ENCODE measurements at places on chromosomes 5 and 9.

GRCh38 chr5:29972597-29972996, 1220.9 kb upstream of the CDH6 start:
- DNase-seq: no peak

DNA sequence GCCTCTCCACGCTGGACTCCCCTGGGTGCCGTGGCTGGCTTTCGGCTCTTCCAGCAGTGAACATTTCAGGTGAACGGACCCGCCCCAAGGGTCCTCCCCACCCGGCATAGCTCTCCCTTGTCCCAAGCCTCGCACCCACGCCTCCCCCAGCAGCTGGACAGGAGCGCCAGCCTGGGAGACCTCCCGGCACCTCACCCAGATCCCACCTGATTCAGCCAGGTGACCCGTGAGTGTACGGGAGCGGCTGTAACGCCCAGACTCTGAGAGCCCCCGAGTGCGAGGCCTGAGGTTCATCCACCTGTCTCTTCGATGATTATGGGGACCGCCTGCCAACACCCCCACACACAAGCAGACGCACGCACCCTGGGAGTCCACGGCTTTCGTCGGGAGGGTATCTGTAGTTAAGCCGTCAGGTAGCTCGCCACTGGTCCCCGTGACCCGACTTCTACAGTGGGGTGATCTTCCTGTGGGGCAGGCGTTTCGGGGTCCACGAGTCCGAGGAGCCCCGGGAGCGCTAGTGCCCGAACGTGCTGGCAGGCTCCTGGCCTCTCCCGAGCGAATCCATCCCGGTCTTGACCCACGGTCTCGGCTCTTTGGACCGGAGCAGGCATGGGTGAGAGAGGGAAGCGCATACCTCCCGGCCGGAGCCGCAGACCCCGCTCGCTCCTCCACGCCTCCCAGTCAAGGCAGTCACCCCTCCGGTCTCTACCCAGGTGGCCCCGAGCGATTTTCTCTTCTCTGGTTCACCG, 14.9 kb downstream of the TRIM7 start:
- DNase-seq: no peak

- no peak for DNase-seq
Measured at GRCh38 chr9:12880406-12881015, 105.7 kb downstream of the LURAP1L start.

DNA sequence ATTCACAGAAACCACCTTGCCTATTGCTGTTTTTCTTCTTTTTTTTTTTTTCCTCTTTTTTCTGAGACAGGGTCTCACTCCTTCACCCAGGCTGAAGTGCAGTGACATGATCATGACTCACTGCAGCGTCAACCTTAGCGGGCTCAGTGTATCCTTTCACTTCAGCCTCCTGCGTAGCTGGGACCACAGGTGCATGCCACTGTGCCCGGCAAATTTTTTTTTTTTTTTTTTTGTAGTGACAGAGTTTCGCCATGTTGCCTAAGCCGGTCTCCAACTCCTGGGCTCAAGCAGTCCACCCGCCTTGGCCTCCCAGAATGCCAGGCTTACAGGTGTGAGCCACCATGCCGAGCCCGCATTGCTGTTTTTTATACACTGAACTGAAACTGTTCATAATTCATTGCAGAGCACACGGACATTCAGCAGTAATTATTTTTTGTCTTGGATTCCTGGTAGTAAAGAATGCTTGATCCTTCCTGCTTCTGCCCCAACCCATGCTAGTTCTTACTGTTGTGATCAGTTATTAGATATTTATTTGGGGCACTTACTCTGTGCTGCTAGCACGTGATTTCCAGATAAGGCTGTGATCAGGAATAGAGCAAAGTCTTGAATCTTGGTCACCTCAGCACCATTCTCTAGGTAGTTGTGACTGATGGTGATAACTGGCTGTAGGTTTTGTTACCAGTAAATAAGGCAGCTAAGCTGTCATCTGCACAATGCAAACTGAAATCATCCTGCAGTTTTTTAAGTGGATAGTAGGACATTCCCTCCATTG, 14.0 kb downstream of the MAP3K1 start:
- DNase-seq: no peak

DNA sequence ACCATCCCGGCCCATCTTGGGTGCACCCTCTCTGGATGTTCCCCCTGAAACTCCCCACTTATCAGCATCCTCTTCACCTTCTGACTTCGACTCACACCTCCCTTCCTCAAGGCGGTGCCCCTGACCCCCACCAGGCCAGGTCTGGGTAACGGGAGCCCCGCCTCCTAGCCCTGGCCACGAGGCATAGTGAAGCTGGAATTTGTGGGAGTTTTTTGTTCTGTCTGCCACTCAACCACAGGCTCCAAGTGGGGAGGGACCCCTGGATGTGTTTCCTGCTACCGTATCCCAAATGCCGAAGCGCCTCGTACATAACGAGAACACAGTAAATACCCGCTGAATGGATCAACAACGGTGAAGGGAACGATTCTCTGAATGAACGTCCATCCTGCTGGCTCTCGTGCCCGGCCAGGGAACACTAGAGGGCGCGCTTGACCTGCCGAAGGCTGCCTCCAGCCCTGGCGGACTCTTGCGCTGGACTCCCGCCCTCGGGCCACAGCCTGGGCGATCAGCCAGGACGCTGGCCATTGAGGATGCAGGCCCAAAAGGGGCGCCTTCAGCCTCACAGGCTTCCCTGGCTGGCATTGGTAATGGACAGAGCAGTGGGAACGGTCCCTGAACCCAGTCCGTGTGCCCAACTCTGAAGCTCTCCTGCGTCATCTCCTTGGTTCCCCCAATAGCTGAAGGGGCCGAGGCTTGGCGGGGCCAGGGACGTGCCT, 47.3 kb upstream of the PHYKPL start:
- peak; percentile 15 for DNase-seq

DNA sequence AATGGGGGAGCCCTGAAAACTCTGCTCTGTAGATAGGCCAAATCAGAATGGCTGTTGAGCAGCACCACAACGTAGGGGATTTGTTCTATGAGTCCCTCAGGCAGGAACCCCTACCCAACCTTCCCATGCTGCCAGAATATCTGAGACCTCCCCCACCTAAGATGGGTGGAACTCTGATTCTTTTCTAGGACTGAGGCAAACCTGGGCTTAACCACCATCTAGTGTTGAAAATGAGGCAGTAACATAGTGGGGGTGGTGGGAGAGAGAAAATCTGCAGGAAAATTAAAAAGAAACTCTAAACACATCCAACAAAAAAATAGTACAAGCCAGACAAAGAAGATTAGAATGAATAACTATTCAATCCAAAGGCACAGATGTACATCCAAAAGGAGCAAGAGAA, 228.4 kb downstream of the ATPSCKMT start:
- no peak for DNase-seq

- no peak for DNase-seq
Measured at GRCh38 chr5:423233-423565, 19.8 kb upstream of the EXOC3 start.

GRCh38 chr9:79026316-79026715, 545.4 kb upstream of the TLE4 start:
- no peak for DNase-seq

- no peak for DNase-seq
Measured at GRCh38 chr9:101562966-101563365, 29.3 kb downstream of the RNF20 start.

- DNase-seq: no peak
Measured at GRCh38 chr9:37295178-37295577, 127.3 kb upstream of the GRHPR start.

- DNase-seq: no peak
Measured at GRCh38 chr9:89470224-89470839, 27.6 kb downstream of the SEMA4D start.

DNA sequence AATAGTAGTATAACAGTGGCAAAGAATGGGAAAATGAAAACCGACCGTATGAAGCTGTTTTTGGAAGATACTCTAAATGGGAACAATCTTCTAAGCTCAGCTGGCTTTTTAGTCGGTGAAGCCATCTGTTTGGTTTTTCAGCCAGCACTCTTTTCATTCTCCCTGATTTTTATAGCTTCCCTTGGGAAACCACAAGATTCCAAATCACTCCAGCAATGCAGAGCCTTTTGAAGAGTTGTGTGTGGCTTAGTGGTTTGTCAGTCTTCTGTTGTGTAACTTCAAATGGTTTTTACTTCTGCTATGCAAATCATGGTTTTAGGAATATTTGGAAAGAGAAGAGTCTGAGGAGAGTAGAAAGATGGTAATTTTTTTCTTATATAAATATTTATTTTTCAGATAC, 180.7 kb downstream of the KDM4C start:
- DNase-seq: no peak

All from activated CD8-positive, alpha-beta memory T cell treated with anti-CD3 and anti-CD28 coated beads for 4 hours (primary cell).